Activated CD4-positive, alpha-beta T cell treated with anti-CD3 and anti-CD28 coated beads, Interleukin-2, amount 50 U/mL, for 16 hours (primary cell): ENCODE measurements at places on chromosomes 7 and 10.
A peak's percentile ranks its signal among the peaks of the same experiment; 100 is the strongest.

DNA sequence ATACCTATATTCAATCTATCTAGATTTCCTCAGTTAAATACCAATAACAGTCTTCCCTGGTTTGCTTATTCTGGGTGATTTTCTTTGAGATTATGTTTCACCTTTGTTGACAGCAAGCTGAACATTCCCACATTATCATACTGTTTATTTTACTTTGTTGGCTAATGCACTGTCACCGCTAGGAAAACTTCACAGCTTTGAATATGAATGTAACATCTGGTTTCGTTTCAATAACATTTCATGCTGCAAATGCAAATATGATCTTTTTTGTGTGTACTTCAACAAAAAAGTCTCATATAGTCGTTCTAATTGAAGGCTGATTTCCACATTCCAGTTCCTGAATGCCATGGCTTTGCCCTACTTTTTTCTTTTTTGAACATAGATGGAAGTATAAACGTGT is 946.3 kb upstream of the GHITM start:
- DNase-seq: no peak

- no peak for DNase-seq
Measured at GRCh38 chr10:86498598-86498997, 23.0 kb downstream of the WAPL start.

DNA sequence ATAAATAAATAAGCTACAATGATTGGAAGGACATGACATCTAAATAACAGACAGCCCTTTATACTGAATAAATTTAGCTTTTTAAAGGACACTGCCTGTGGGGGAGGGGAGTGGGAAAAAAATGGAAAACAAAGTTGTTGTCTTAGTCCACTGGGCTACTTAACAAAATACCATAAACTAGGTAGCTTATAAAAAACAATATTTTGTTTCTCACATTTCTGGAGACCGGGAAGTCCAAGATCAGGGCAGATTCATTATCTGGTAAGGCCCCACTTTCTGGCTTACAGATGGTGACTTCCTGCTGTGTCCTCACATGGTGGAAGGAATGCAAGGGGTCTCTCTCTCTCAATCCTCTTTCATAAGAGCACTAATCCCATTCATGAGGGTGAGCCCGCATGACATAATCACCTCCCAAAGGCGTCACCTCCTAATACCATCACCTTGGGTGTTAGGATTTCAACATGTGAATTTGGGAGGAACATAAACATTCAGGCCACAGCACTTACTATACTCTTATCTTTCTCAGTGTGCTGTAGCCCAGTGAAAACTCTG is 43.0 kb downstream of the DNAJC12 start:
- no peak for DNase-seq

- no peak for DNase-seq
Measured at GRCh38 chr10:132723330-132723970, 62.5 kb downstream of the NKX6-2 start.

DNA sequence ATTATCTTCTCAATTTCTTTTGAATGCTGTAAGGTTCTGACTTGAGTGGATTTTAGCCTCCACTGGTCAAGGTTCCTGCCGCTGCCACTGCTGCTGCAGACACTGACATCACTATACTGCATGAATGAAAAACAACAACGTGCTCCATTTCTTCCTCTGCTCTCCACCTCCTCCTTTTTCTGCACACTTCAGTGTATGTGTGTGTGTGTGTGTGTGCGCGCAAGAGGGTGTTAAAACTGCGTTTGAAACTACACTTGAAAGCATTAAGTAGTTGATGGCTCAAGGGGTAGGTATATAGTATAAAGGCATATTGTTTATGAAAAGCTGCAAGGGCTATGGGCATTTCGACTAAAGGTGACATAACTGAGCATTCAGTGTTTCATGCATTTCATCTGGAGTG is 3.5 kb downstream of the GLCCI1 start:
- DNase-seq: no peak

DNA sequence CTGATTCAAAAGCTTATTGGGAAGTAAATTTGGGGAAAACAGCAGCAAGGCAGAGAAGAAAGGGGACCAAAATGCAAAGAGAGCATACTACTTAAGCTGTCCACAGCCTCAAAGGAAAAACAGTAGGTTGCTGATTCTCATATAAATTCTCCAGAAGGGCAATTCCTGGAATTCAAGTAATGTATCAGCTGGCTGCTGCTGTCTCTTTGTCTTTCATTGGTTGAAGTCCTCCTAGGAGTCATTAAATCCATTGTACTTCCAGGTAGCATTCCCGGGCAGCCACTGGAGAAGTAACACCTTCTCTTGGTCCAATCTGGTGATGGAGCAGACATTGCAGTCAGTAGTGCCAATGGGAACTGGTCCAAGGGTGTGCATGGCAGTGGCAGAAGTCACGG is 22.7 kb downstream of the BET1 start:
- no peak for DNase-seq

DNA sequence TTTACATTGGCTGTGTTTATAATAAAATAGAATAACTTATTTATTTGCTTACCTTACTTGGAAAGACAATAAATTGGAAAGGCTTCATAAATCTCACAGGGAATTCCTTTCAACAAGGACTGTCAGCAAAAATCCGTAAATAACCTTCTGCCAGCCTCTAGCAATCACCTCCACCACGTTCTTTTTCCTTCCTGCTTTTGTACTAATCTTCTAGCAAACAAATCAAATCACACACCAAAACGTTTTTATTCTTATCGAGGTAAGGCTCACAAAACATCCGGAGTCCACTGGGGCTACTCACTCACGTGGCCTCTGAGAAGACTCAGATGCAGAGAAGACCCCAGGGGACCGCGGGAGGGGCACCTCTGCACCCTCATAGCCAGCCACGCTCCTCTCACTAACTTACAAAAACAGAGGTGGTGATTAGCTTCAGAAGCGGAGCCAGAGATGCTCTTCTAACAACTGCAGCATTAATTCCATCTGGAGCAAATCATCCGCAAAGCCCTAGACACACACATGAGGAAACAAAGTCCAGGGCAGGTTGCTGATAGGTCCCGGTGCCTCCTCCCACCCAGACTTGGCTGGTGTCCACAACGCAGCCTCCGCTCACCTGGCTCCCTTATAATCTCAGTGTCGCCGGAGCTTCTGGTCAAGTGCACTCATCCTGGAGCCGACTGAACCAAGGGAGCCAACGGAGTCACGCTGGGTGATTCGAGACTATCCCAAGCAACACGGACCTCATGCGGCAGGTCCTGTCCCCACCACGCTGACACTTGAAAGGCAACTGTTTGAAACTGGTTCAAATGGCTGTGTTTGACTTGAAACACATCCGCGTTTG is 22.5 kb downstream of the CTBP2 start:
- DNase-seq: no peak

- DNase-seq: no peak
Measured at GRCh38 chr10:58897708-58898107, 278.7 kb upstream of the PHYHIPL start.

DNA sequence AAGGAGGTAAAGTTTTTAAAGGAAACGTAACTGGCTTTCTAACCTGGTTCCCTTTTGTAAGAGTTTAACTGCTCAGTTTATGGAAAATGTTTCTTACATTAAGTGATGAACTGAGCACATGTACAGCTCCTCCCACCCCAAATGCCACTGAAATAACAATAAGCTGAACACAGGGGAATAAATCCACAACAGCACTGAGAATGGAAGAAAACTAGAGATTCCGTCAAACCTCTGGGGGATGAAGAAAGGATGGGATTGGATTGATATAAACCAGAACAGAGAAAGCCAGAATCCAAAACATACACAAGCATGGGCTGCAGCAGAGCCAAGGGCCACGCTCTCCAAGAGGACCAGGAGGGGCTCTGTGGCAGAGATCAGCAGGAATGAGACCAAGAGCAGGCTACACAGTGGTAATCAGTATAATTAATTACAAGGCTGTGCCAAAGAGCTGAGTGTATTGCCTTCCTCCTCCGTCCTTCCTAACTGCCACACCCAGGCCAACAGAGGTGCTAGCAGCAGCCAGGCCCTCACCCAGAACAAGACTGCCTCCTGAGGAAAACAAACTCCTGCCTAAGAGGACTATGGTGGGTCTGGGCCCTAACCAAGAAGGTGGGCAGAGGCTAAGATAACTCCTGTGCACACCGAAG is 73.9 kb downstream of the KIAA1549 start:
- DNase-seq: no peak

DNA sequence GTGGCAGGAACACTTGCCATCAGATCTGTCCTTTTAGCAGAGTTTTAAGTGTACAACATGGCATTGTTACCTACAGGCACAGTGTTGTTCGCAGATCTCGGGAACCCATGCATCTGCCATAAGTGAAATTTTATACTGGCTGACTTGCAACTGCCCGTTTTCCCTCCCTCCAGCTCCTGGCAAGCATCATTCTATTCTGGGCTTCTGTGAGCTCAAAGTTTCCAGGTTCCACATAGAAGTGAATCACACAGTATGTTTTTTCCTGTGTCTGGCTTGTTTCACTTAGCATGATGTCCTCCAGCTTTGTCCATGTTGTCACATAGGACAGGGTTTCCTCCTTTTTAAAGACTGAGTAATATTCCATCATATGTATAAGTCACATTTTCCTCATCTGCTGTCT is 56.6 kb downstream of the C10orf143 start:
- no peak for DNase-seq

DNA sequence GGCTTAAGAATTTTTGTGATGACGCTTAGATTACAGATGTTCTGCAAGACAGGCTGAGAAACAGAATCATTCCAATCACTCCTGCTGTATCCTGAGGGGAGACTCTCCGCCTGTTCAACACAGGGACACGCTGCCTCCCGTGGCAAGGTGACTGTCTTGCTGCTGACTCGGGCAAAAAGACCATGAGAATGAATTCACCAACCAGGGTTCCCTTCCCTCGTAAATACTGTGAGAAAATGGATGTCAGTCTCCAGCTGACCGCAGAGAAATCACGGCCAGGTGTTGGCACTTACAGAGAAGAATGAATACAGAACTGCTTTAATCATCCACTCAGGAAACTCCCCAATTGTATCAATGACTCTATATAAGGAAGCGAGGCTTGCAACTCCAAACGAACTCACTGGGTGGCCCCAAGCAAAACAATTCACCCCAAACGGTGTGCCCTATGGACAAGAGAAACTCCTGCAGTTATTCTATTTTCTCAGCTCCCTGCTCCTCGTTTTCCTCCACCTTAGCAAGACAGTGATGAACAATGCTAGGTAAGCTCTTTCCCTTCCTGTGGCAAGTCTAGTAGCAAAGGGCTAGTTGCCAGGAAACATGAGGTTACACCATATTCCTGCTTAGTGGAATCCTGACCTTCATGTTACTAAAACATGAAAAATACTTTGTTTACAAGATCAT is 22.8 kb downstream of the GNA12 start:
- DNase-seq: no peak

- DNase-seq: peak; percentile 4
Measured at GRCh38 chr7:135799881-135800280, 51.3 kb upstream of the FAM180A start.

DNA sequence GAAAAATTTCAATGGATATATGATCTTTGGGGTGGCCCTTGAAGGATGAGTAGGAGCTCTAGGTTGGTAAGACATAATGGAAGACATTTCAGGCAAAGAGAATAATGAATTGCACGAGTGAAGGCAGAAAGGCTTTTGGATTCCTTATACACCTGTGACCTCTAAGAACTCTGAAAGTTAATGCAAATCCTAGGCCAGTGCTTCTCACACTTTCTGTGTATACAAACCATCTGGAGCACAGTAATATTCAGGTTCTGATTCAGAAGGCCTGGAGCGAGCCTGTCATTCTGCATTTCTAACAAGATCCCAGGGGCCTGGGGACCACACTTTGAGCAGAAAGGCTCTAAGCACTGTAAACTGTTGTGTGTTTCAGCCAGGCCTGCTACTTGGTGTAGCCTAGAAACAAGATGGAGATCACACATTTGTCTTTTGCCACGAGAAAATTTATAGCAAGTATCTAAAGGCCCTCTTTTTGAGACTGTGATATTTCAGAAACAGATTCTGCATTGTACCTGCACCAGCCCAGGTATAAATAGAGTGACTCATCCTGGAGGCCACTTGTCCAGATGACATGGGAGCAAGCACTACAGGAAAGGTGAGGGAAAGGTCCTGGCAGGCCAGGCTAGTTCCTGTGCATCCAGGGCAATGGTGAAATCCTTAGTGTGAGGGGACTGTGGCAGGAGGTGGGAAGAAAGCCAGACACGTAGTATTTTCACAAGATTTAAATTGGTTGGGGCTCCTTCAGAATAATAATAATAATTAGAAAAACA is 24.4 kb downstream of the MRPS33 start:
- no peak for DNase-seq

- no peak for DNase-seq
Measured at GRCh38 chr7:128125816-128126215, 94.6 kb upstream of the LRRC4 start.

DNA sequence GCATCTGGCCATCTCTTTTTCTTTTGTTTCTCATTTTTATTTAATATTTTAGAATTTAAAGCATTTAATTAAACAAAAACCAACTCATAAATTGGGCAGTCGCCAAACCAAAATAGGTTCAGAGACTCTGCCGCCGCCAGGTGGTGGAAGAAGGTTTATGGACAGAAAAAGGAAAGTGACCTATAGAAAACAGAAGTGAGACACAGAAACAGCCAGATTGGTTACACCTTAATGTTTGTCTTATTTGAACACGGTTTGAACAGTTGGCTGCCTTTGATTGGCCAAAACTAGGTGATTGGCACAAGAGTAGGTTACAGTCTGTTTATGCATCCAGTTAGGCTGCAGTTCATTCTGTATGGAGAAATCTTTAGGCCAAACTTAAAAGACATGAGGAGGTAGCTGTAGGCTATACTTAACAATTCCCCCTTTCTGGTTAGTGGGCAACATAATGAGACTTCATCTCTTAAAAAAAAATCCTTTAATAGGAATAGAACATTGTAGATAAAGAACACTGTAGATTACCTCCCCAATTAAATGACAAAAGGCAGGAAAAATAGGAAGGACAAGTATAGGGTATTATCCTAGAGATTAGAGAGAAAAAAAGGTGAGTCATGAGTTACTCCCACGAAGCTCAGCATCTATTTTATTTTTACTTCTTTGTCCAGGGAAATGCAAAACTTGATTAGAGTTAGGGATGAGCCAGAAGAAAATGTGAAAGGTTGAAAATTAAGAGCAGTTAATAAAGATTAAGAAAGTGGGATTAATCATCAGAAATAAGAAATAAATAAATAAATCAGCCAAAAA is 23.9 kb upstream of the CYCS start:
- DNase-seq: no peak

GRCh38 chr7:51351661-51352060 is 35.1 kb upstream of the COBL start:
- no peak for DNase-seq

DNA sequence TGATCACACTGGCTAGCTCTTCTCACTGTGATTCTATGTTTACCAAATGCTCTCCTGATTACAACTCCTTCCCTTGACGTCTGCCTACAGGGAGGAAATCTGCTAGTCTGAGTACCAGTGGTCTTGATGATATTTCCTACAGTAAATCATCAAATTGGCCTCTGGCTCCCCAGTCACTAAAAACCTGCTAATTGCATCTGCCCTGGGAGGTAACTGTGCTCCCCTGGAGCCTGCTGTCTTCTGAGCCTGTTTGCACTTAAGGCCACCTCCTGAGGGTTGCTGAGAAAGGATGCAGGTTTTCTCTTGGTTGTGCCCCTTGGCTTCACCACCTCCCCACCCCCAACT is 56.0 kb downstream of the ELMO1 start:
- no peak for DNase-seq
